ENCODE measurements at places on chromosomes 13 and 19.

DNA sequence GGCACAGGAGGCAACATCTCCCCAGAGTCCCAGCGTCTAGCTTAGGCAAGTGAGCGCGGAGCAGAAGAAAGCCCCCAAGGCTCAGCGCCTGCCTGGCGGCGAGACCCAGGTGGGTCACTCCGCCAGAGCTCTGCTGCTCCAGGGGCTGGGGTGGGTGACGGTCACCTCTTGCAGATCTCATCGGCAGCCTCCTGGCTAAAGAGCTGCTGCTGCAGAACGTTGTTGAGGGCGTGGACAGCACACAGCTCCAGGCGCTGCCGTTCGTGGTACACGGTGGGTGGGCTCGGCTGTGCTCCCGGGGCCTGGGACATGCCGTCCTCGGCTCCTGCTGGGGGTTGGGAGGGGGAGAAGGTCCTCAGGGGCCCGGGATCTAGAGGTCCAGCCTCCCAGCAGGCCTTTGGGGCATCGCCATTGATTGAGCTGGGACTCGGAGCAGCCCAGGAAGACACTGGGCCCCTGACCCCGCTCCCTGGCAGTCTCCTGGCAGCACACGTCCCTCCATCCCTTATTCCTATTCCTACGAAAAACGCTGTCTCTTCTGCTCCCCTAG, 795 bp downstream of the JOSD2 start:
- DNase-seq = peak; percentile 56

- no peak for DNase-seq
These were observed 87.9 kb downstream of the URI1 start for GRCh38 chr19:30029721-30030510.

DNA sequence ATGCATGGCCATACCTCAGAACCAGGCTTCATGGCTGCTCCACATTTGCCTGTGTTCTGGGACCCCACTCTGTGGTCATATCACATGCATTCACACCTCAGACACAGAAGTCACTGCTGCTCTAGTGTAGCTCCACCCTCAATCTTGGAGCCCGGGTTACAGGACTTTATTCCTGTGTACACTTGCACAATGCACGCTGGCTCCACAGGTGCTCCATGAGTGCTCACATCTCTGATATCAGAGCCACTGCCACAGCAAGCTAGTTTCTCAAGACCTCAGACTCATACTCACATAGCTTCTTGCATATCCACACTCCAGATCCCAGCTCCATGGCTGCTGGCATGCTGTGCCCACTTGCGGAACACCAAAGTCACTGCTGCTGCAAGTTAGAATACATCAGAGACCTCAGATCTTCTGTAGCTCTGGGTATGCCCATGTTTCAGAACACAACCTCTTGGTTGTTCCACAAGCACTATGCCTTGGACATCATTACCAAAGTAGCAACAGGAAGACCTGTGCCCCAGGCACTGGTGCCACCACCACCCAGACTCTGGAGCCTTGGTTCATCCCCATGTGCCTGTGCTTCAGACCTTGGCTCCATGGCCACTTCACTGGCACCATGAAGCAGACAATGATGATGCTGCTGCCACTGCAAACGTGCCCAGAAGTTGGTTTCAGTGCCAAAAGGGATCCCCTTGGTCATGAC, 269.5 kb upstream of the PCDH20 start:
- DNase-seq = no peak

DNA sequence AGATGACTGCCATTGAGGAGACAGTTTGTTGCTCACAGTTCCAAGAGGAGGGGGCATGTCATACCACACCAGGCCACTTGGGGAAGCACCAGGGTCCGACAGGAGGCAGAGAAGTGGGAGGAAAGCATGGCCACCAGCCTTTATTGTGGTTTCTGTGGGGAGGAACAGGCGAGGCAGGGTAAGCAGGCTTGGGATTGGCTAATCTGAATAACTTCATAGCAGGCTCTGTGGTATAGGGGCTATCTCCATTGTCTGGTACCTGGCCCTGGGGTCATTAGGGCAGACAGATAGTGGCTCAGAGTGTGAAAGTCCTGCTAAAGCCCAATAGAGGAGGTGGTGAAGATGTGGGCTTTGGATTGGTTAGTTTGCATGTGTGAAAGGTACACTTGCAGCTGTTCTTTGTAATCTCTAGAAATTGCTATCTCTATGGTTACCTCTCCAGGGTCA, 35.5 kb downstream of the CBY2 start:
- DNase-seq = no peak

DNA sequence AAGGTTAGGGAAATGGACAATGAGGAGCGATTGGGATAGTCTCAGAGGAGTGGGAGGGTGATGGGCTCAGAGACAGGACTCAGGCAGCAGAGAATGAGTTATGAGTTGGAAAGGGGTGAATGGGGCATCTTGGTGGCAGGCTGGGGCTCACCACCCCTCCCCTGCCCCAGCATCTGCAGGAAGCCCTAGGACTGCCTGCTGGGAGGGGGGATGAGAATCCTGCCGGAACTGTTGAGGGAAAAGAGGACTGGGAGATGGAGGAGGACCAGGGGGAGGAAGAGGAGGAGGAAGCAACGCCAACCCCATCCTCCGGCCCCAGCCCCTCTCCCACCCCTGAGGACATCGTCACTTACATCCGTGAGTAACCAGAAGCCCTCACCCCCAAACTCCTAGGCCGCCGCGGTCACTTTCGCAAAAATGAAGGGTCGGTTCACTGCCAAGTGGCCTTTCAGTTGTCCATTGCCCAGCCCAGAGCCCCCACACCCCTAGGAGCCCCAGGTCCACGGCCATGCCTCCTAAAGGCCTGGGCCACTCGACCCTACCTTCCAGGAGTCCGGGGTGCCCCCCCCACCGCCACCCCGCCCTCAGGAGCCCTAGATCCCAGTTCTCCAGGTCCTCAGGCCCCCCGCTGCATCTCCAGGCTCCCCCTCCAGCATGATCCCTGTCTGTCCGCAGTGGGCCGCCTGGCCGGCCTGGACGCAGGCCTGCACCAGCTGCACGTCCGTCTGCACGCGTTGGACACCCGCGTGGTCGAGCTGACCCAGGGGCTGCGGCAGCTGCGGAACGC, 764 bp downstream of the CLEC11A start:
- DNase-seq = no peak

DNA sequence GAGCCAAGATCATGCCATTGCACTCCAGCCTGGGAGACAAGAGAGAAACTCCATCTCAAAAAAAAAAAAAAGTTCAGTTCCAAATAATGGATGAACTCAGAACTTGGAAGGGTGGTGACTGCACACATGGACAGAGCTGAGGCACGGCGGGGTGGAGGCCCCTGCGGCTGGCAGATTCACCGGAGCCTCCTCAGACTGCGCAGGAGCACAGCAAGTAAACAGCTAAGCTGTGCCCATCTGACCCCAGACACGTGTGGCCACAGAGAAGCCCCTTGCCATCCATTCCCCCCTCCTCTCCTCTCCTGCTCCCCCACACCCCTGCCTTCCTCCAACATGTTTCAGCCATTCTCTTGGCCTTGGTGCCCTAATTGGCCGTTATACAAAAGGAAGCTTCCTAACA, 15.6 kb upstream of the PROZ start:
- DNase-seq = no peak

DNA sequence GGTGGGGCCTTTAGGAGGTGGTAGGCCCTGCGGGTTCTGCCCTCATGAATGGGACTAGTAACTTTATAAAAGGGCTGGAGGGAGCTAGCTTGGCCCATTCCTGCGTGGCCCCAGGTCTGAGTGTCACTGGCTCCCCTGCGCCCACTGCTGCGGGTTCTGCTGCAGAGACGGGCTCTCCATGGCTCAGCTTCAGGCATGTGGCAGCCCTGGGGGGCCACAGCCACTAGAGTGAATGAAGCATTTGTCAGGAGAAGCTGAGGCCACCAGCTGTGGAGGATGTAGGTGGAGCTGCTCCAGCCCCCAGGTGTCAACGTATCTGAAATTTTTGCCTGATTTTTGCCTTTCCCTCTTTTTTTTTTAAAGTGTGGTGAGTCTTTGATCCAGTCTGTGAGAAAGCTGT, 119.1 kb downstream of the SOX1 start:
- no peak for DNase-seq

All from left ventricle myocardium superior (tissue), 1 donor.